ENCODE measurements at places on chromosomes 16 and 17.

DNA sequence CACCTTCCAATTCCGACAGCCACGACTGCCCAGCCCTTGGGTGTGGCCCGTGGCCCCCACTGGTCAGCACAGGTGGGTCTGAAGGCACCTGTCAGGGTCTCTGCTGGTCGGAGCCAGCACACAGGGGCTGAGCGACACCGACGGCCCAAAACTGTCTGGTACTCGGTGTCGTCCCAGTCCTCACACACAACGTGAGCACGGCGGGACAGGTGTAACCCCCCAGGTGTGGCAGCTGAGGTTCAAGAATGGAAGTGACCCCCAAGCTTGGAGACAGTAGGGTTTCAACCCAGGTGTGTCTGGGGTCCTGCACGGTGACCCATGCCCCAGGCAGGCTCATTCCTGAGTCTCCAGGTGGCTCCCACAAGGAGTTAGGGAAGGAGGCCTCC, 1.0 kb downstream of the GALNS start:
- peaks cover 37% of the 10 kb centered on the region for H3K4me1 ChIP-seq
- H3K4me3 ChIP-seq, result peak overlapping the region; percentile 84
- no peak for DNase-seq
- peak overlapping the region; percentile 69 for H3K27ac ChIP-seq
- no peaks in the 10 kb centered on the region for H3K27me3 ChIP-seq

GRCh38 chr17:63295288-63295687, 150.8 kb downstream of the CYB561 start:
- no peaks in the 10 kb centered on the region for H3K36me3 ChIP-seq
- no peaks in the 10 kb centered on the region for H3K4me1 ChIP-seq
- no peak overlapping the region for H3K27ac ChIP-seq
- DNase-seq, result no peak
- H3K4me3 ChIP-seq, result no peak overlapping the region

GRCh38 chr17:80034791-80035686, 633 bp downstream of the TBC1D16 start:
- no peaks in the 10 kb centered on the region for H3K27me3 ChIP-seq
- H3K4me3 ChIP-seq, result peak overlapping the region; percentile 73
- DNase-seq, result no peak
- H3K4me1 ChIP-seq, result peaks cover 3% of the 10 kb centered on the region

GRCh38 chr17:33183487-33184026, 109.5 kb downstream of the ASIC2 start:
- no peaks in the 10 kb centered on the region for H3K4me1 ChIP-seq
- H3K27ac ChIP-seq, result no peak overlapping the region
- H3K4me3 ChIP-seq, result no peak overlapping the region

GRCh38 chr16:73089420-73089819, 41.5 kb upstream of the ZFHX3 start:
- no peak overlapping the region for H3K27ac ChIP-seq
- no peak for DNase-seq
- H3K4me1 ChIP-seq, result no peaks in the 10 kb centered on the region
- H3K36me3 ChIP-seq, result no peaks in the 10 kb centered on the region
- H3K4me3 ChIP-seq, result no peak overlapping the region
- H3K27me3 ChIP-seq, result no peaks in the 10 kb centered on the region

All from testis (tissue), 5 donors.